ENCODE measurements at places on chromosomes 12 and 14.

DNA sequence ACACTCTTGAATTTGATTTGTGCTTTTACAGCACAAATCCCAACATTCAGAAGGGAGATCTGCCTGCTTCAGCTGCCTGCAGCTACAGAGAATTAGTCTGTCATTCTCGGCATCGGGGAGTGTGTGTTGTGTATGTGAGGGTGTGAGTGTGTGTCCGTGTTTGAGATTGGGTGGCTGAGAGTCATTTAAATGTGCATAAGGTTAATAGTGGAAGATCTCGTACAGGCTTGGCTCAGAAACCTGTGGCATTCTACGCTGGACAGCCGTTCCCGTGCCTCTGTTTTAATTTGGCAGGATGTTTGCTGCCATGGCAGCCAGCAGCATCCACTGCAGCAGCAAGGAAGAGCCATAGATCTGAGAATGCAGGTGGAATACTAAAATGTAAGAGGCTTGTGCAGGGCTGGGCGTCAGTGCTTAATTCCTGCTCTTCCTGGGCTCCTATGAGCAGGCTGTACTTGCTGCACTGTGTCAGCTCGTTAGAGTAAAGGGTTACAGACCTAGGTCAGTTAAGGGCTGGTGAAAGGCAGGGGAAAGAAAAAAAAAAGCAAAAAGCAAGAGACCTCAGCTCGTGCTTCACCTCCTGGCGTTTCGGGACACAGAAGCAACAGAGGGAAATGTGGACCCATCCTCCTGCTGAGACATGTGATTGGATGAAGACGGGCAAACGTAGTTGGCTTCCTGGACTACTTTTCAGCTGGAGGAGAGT lies 205.4 kb downstream of the NAV3 start:
- DNase-seq: no peak

- DNase-seq: no peak
Measured at GRCh38 chr12:5511644-5512600, 80.0 kb downstream of the NTF3 start.

DNA sequence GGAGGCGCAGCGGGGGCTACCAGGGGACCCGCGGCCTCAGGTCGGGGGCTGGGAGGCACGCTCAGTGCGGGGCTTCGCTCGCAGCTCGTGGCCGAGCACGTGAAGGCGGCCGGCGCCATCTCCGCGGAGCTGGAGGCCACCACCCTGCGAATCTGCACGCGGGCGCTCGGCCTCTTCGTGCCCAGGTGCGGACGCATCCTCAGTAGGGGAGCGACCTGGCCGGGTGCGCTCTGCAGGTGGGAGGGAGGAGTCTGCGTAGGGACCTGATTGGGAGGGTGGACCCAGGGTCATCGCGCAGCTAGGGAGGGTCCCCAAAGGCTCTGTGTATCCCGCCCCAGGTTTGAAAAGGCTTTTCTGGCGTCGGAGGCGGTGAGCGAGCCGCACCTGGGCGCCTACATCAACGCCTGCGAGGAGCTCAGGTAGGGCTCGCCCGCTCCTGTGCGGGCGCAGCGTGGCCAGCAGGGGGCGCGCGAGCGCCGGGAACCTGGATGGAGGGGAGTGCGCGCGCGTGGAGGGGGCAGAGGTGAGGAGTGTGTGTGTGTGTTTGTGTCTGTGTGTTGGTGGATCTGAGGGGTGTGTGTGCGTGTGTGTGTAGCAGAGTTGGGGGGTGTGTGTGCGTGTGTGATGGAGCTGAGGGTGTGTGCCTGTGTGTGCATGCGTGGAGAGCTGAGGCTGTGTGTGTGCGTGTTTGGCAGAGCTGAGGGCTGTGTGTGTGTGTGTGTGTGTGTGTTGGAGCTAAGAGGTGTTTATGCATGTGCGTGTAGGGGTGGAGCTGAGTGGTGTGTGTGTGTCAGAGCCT lies 10.3 kb downstream of the EXOC3L4 start:
- peak; percentile 51 for DNase-seq

DNA sequence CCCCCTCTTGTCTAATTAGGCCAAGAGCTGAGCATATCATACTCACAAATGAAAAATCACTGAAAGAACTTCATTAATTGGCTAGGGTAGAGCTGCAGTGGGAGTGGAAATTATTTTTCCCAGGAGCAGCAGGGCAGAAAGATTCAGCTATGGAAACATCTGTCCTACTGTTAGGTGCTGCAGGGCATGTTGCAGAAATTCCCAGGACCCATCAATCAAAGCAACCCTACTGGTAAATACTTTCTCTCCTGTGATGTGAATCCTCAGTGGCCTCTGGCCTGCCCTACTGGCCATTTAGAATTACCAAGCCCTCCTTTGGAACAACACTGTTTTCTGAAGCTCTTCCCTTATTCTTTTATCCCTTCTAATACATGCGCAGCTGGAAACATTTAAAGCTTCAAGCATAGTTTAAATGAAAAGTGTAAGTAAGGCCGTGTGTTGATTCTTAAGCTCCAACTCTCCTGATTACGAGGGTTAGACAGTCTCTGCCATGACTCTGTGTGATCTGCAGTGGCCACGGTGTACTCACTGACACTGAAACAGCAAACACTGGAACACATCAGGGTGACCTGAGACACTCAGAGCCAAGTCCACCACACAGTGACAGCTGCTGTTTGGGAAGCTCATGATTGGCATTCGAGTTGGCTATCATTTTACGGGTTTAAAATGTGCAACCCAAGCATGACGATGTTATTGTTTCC lies 62.6 kb upstream of the TMCC3 start:
- DNase-seq: no peak

GRCh38 chr14:91283666-91284065 lies 39.2 kb upstream of the GPR68 start:
- no peak for DNase-seq

DNA sequence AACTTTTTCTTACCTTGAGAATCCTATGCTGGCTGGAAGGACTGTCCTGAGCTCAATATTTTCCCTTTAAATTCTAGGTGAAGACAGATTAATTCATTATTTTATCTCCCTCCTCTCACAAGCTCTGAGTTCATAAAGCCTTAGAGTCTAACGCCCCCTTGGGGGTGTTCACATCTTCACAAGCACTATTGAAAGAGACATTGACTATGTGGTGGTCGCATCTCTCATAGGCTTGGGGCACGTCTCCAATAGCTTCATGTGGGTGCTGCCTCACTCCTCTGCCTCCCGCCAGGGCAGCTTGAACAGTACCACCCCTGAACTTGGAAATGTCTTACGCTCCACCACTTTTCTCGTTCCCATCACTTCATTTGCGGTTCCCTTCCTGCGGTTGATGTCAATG lies 106.2 kb downstream of the UNC79 start:
- no peak for DNase-seq

DNA sequence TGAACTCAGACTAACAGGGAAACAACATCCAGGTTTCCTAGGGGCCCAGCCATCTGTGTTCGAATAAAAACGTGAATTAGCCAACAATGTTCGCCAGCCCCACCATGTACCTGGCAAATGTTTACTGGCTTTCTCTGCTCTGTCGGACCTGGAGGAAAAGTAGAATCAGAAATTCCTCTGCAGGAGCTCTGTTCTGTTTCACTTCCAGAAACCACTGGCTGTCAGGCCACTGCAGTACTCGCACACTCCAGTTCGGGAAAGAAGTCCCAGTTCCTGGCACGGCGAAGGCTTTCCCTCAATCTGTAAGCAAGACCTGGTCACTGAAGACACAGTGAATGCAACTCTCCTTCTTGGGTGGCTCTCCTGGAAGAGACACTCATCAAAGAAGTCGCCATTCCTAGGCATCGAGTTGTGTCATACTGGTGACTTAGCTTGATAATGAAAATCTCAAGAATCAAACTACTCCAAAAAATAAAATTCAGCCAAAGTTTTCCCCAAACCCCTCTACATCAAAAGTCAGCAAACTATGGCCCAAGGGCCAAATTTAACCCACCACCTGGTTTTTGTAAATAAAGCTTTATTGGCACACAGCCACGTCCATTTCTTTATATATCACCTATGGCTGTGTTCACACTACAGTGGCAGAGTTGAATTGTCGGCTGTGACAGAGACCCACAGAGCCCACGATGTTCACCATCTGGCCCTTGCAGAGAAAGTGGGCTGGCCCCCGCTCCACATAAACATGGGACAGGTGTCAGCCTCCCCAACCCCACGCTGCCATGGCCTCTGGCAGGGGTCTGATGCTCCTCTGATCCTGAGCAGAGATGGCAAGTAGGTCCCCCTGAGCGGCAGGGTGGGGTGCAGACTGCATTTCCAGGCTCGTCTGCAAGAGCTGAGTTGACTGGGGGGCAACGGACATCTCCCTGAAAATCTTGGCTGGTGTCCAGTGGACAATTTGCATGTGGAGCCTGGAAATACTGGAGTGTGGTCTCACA lies 189.2 kb upstream of the DIO3 start:
- DNase-seq: no peak

GRCh38 chr14:68880581-68881105 lies 87.8 kb upstream of the ZFP36L1 start:
- DNase-seq: no peak

GRCh38 chr12:56252649-56253048 lies 5.5 kb downstream of the ANKRD52 start:
- no peak for DNase-seq

DNA sequence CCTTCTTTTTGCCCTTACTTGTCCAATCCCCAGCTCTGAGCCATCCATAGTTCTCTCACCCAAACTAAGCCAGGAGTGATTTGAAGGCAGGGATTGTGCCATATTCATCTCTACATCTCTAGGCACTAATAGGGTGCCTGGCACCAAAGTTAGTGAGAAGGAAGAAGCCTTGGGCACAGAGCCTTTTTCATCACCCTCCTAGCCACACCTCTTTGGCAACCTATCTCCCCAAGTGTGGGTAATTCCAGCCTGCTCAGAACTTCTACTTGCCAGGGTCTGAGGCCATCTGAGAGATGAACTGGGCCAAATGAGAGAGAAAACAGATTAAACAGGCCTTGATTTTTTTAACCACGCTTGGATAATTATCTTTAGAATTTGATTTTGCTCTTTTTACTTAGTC lies 61.3 kb downstream of the PHLDA1 start:
- no peak for DNase-seq

DNA sequence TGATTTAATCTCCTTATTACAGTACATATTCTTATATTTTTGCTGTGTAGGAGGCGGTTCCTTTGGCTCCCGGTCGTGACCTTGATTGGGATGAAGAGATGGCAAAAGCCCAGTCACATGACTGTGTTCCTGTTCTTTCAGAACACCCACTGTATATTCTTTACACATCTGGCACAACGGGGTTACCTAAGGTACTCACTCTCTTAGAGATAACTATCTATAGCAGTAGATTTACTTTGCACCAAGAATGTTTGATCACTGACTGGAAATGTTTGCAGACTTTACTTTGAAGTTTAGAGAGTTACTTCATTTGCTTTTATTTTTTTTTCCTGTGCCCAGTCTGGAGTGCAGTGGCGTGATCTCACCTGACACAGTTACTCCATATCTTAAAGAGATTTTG lies 65.2 kb downstream of the ACSS3 start:
- no peak for DNase-seq

DNA sequence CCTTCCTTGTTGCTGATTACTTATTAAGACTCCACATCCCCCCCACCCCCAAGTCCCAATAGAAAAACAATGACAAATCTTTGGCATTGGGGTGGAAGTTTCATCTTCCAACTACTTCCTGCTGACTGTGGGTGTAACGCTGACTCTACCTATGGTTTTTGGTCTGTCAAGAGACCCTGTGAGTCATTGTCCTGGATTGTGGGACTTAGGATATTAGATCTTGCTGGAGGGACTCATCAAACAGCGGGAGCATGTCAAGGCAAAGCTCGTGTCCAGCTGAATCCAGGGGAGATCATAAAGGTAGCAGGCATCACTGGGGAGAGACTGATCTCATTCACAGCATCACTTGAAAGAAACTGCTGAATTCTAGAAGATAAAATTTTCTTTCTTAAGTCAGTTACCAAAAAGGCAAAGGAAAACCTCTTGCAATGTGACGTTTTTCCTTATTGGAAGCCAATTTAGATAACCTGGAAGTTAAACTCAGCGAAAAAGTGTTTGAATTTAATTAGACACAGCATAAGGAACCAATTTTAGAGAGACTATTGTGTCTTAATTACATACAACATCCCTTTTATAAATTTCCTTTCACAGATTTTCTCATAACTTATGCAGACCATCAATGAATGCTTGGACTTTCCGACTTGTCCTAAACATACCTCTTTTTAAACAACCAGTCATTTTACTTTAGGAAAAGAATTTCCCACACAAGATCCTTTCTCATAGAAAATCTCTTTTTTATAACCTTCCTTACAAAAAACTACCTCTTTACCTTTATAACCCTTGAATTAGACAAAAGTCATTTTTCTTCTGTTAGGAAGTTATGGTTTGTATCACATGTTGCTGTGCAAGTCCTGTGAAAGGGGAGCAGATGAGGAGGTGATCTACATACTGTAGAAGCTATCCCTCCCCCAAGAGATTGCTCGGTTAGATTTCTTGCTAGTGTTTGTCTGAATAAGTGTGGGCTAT lies 94.6 kb upstream of the SCAF11 start:
- DNase-seq: no peak

DNA sequence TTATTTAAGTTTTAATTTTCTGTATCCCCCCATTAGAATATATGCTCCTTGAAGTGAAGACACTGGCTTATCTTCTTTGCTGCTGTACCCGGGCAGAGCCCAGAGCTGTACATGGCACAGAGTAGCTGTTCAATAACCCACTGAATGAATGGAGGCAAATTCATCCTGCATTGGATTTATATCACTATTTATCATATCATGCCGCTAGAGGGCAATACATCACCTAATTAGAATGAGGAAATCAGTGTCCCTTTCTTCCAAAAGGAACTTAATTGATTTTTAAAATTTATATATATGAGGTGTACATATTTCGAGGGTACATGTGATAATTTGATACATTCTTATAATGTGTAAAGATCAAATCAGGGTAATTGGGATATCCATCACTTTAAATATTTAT lies 89.2 kb upstream of the TMEM260 start:
- DNase-seq: no peak

DNA sequence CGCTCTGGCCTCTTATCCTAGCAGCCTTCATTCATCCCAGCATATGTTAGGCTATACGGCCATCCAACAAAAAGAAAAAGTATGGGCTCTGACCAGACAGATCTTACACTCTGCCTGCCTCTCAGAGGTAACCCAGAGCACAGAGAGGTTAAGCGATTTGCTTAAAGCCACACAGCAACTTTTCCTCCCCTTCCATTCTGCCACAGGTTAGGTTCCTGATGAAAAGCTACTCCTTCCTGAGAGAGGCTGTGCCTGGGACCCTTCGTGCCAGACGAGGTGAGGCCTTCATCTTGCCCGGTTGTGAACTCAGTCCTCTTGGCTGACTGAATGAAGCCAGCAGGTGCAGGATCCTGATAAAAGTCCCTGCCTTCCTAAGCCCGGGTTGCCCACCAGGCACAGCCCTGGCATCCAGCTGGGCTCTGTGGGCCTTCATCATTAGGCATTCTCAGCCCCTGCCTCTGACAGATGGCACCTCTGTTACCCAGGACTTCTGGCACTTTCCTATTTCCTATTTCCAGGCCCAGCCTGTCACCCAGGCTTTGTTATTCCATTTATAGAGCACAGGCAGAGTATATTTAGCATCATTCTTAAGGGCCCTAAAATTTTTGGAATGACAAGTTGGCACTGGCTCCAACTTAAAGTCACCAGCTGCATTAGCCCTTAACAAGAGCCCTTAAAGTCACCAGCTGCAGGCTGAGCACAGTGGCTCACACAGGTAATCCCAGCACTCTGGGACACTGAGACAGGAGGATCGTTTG lies 12.8 kb downstream of the SOAT2 start:
- DNase-seq: no peak

GRCh38 chr12:26630546-26631027 lies 202.4 kb downstream of the ITPR2 start:
- DNase-seq: no peak

Data from GDM1 (cell line).